ENCODE measurements at places on chromosomes 5 and 9.

DNA sequence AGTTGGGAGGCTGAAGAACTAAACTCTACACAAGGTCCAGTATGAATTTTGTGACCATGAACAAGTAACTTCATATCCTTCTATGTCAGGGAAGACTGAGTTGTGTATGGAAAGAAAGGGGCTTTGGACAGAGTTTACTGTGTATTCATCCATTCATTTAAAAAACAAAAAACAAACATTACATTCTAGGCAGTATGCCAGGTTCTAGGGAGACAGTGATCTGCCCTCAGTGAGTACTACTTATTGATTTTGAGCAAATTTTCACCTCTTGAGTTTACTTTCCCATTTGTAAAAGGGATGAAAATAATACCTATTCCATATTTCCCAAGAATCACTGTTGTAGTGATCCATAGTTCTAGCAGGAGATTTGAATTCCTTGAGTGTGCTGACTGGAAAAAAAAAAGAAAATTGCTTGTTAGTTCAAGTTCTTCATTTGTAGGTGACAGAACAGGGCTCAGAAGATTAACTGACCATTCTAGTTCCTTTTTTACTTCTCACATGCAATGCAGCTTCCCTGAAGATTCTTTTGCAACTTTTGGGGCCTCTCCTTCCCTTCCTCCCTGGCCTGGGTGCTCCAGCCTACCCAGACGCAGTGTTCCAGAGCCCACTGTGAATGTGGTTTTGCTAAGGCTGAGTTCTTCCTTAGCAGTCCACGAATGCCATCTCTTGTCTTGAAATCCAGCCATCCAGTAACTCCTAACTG, 2.6 kb upstream of the GAPVD1 start:
- DNase-seq: no peak

DNA sequence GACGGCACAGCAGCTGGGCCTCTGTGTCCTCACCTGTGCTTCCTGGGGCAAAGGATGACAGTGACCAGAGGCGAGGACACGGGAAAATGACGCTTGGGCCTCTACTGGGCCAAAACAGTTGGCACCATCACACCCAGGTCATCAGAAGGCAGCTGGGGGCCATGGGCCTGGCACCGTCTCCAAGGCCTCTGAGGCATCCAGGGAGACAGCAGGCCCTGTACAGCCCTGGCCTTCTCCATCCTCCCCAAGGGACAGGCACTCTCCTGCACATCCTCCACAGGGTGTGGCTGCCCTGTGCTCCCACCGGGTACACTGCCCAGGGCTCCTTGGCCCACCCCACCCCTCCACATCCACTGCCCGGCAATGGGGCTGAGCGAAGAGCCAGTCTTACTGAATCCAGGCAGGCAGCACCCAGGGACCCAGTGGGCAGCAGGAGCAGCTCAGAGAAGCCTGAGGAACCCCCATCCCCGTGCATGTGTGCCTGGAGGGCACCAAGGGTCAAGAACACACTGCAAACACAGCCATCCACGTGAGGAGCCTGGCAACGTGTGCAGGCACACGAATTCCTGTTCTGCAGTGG, 4.0 kb downstream of the LPCAT1 start:
- DNase-seq: no peak

DNA sequence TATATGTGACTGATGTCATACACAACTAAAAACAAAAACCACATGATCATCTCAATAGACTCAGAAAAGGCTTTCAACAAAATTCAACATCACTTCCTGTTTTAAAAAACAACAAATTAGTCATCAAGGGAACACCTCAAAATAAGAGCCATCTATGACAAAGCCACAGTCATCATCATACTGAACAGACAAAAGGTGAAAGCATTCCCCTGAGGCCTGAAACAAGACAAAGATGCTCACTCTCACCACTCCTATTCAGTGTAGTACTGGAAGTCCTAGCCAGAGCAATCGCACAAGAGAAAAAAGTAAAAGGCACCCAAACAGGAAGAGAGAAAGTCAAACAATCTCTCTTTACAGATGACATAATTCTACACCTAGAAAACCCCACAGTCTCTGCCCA, 893.5 kb upstream of the EDIL3 start:
- DNase-seq: no peak

- no peak for DNase-seq
These were observed 25.2 kb downstream of the RIGI start for GRCh38 chr9:32500768-32501167.

DNA sequence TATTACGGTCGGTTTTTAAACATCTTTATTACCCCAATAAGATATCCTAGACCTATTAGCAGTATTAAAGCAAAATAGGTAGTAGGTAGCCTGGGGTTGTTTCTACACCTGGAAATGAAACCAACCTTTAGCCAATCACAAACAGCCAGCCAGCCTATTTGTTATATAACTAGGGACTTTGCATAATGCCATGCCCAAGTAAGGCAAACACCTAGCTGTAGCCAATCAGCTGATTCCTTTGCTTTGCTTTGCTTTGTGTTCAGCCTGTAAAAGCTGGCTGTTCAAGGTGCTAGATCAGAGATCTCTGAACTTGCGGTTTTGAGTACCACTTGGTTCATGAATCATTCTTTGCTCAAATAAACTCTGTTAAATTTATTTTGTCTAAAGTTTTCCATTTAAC, 46.5 kb upstream of the SETD9 start:
- no peak for DNase-seq

DNA sequence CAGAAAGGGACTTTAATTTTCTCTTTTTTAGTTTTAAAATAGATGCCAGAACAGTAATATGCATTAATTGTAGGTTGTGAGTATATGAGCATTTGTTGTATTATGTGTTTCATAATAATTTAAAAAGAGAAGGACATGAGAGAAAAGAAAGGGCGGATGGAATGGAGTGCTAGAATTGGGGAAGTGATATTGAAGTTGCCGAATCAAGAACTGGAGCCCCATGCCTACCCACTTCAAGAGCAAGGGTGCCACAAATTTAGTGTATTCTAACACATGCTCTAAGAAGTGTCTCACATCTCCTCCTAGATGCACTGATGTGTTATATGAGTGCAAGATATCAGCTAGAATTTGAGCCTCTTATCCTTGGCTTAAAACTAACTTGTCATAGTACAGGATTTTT, 43.6 kb upstream of the FYB1 start:
- DNase-seq: no peak

- no peak for DNase-seq
These were observed 40.7 kb downstream of the ASTN2 start for GRCh38 chr9:117374076-117374725.

DNA sequence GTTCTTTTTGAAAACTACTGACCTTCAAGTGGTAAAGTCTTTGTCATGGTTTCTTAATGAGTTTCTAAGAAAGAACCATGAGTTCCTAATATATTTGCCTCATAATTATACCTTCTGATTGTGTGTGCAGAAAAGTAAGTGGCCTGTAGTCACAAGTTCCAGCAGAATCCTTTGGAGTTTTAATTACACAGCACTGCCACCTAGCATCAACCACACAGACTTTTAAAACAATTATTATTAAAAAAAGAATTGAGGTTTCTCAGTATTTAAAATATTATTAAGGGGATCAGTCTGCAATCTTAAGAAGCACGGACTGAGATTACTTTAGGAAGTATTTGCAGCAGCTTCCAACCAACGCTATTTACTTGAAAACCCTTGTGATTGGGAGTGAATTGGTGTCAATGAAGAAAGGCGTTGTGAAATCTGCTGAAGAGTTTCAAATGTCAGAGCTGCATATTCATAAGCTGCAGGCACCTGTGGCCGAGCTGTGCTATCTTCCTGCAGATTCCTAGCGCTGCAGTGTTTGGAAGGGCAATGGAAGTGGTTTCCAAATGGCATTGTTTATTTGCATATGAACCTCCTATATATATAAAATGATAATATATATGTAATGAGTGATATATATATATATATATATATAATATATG, 1074.2 kb upstream of the WWC1 start:
- no peak for DNase-seq

DNA sequence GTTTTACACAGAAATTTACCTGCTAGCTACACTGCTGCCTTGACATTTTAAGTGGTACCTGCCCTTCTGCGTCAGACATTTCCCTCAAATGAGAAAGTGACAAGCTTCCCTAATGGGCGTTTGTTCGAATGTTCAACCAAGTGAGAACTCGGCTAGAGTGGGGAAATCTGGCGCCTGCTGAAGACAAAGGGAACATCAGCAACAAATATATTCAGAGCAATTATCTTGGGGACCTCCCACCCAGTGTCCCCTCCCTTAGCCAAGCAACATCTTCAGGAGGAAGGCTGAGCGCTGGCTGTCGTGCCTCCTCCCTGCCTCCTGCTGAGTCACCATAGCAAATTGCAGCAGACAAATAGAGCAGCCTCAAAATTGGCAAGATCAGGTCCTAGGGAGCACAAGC, 57.1 kb downstream of the MFAP3 start:
- DNase-seq: peak; percentile 14

DNA sequence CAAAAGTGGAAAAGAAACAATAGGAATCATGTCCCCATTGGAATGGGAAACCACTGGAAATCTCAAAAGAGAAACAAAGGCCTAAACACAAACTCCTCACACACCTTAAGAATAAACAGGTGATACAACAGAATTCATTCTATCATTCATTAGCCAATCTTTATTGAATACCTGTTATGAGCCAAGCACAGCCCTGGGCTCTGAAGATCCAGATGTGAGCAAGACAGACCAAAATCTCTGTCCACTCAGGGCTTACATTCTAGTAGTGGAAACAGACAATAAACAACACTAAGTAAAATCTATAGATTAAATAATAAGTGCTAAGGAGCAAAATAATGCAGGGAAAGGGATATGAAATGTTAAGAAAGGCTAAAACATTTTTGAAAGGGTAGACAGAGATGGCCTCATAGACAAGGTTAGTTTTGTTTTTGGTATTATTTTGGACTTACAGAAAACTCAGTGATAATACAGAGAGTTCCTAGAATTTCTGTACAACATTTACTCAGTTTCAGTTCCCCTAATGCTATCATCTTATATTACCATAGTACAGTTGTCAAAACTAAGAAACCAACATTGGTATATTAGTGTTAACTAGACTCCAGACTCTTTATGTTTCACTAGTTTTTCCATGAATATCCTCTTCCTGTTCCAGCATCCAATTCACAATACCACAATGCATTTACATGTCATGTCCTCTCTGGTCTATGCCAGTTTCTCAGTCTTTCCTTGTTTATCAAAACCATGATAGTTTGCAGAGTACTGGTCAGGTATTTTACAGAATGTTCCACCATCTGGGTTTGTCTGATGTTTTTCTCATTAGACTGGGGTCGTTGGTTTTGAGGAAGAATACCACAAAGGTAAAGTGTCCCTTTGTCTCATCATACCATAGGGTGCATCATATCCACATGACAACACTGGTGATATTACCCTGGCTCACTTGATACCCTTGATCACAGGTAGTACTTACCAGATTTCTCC, 103.7 kb downstream of the SIL1 start:
- no peak for DNase-seq

- no peak for DNase-seq
These were observed 349.1 kb upstream of the DAP start for GRCh38 chr5:11110128-11110527.

GRCh38 chr9:92479346-92479745, 3.0 kb downstream of the ASPN start:
- DNase-seq: no peak

DNA sequence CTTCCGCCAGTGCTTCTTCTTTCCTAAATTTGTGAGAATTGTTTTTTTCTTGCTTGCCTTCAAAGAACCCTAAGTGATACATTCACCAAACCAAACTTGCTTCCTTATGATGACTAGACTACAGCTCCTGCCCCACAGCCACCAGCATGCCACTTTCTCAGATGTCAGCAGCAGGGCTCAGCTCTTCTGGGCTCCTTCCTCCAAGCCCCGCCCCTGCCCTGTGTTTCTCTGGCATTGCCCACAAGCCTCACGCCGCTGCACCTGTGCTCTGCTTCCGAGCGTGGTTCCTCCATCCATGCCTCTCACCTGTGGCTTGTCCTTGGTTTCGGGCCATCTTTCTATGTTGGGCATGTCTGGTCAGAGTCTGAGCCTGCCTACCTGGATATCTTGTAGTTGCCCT, 10.6 kb downstream of the UNC5A start:
- DNase-seq: no peak

GRCh38 chr5:94389515-94389899, 228.9 kb downstream of the KIAA0825 start:
- DNase-seq: no peak

GRCh38 chr5:42719034-42719433, 37.6 kb upstream of the CCDC152 start:
- DNase-seq: no peak

- no peak for DNase-seq
These were observed 82.8 kb downstream of the SLC1A3 start for GRCh38 chr5:36689225-36689624.

DNA sequence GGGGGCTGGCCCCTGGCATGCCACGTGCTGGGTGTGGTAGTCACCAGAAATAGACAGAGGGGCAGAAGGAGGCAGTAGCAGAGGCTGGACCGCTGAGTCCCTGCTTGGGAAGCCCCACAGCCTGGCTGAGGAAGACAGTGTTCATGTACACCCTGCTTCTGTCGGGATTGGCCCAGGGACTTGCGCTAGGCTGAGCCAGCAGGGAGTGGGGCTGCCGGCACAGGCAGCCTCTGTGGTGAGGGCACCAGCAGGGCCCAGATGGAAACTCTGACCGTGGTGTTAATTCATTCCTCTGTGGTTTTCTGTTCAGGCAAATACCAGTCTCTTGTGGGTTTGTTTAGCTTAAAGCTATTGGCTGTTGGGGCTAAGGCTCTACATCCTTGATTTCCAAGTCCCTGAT, 108.6 kb upstream of the RAD23B start:
- no peak for DNase-seq

DNA sequence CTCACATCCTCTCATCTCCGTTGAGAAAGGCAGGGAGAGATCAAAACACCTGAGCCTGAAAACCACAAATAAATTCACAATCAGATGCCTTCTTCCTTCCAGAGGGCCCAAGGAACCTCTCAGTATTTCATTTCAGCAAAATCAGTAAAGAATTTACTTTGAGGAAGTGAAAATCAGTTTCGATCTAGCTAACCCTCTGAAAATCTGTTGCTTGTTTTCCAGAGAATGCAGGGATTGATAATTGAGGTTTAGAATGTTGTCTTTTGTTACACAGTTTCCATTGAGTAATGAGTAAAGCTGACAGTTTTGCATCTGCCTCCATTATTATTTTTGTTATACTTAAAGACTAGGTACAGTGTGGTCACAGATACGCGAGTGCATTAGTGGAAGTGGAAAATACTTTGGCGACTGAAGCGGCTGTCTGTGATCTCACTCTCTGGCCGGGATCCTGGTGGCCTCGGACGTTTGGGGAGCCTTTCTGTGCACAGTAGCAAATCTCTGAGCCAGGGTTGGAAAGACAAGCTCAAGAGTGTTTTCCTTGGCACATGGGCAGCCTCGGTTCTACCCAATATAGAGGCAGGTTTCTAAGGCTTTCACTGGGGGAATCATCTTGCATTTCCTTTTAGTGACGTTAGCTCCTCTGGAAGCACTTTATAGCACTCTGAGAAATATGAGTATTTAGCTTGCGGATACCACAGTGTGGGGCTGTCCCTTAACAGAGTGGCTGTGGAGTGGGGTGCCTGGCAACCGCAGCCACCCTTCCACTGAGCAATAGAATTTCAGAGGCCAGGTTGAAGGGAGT, 32.2 kb upstream of the ANGPTL2 start:
- DNase-seq: no peak

- no peak for DNase-seq
These were observed 10.5 kb downstream of the MLLT3 start for GRCh38 chr9:20611691-20612287.
